NCI-H1930 (cell line): ENCODE measurements at places on chromosomes 5 and 9.

DNA sequence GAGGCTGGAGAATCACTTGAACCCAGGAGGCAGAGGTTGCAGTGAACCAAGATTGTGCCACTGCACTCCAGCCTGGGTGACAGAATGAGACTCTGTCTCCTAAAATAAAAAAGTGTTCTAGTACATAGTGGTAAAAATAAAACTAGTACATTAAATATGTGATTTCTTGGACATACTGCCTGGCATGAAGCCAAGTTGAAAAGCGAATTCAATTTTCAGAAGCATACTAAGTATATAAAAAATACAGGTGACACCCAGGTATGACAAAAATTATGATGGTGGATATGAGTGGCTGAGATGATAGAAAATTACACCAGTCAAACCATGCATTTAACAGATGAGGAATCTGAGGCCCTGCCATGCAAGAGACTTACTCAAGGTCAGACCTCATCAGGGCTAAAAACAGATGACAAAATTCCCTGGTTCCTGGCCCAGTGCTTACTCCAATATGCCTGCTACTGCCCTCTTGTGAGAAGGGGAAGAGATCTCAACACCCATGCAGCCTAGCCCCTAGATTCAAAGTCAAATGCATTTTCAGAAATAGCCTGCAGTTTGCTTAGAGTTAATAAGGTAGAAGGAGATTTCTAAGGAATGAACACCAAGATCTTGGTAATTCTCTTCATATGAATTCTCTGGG lies 46.6 kb upstream of the GNPDA1 start:
- DNase-seq: no peak

- DNase-seq: no peak
These were observed 6.3 kb downstream of the TMEM38B start for GRCh38 chr9:105700668-105701067.

DNA sequence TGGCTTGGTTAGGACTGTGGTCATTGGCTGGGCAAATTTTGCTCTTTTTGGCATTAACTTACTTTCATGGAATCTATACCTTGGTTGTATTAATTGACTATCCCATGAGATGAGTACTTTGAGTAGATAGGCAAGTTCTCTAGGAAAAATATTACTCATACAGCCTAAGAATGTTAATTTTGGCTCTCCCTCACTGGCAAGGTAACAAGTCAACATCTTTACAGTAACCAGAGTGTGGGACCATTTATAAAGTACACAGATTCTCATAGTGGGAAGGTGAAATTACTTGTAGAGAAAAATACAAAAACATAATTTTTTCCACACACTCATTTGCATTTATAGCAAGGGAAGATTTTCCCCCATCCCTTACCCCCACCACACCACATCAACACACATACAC lies 154.6 kb upstream of the ZNF608 start:
- DNase-seq: no peak

DNA sequence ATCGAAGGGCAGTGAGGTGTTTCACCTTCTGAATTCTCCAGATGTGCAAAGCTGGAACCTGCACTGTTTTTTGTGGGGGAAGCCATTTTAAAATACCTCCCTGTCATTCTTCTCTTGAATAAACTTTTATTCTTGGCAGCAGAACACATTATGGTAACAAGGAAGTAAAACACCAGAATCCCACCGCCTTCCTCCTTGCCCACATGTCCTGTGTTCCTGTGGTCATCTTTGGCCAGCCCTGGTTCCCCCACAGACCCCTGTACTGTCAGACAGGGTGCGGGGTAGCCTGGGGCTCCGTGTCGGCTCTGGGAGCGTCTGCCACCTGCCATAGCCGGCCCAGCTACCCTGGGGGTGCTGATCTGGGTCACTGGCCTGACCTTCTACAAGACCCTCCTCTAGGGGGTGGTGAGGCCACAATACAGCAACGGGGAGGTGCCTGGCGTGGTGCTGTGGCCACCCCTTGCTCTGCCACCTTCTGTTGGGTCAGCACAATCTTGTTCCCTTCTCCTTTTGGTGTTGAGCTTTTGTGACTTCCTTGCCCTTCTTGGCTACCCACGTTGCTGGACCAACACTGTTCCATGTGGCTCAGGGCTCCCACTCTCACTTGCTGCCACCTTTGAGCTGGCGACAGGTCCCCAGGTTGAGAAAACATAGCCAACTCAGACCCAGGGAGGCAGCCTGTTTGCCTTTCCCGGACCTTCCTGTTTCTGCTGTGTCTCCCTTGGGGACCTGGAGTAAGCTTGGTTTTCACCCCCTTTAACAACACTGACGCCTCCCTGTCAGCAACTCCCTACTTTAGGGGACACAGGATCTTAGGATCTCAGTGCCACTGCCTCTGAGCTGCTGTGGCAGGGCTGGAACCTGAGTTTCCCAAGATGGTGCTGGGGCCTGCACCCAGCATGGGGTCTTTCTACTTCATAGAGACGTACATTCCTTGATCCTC lies 4.8 kb downstream of the WNK2 start:
- no peak for DNase-seq

DNA sequence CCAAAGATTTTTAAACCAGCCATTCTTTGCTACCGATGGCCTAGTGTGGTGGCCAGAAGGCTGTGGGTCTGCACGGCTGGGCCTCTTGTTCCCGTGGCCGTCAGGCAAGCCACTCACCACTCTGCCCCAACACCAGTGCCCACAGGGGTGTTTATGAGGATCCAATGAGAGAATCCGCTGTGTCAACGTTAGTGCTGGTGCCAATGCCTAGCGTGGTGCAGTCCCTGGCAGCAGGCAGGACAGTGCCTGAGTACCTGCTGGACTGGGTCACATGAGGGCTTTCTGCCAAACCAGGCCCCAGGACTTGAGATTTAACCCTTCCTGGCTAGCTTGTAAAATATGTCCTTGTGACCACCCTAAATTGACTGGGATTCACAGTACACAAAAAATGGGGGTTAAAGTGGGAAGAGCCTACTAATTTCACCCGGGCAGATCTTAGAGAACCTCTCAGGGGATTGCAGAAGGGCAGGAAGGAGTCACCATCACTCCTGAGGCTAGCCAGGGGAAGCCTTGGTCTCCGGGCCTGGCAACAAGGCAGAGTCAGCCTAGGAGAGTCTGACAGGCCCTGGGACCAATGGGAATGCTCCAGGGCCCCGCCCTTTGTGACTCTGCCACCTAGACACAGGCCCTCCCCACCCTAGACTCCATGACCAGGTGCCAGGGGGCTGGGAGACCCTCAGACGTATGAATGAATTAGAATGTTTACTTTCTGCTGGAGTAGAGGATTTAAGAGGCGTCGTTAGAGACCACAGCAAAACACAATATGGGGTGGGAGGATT lies 63.2 kb upstream of the FSTL4 start:
- DNase-seq: no peak

GRCh38 chr5:117942861-117943519 lies 1045.4 kb downstream of the DTWD2 start:
- DNase-seq: no peak

- no peak for DNase-seq
These were observed 207.0 kb downstream of the AOPEP start for GRCh38 chr9:94933511-94933828.

DNA sequence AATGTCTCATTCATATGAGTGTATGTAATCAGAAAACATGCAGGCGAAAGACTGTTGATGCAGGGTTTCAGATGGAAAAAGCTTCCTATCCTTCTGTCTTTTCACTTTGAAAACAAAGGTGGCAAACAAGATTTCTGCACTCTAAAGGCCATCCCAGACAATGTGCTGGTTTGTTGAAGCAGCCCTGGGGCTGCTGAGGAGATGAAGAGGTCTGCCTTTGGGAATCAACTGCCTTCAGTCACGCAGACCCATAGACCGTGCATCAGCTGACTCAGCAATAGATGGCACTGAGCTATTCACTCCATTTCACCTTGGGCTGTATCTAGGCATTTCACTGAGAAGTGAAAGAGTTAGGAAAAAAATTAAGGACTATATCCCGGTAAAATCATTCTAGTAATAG lies 60.5 kb upstream of the C5orf46 start:
- no peak for DNase-seq

- no peak for DNase-seq
These were observed 169.4 kb downstream of the TRPM3 start for GRCh38 chr9:70951749-70952727.

DNA sequence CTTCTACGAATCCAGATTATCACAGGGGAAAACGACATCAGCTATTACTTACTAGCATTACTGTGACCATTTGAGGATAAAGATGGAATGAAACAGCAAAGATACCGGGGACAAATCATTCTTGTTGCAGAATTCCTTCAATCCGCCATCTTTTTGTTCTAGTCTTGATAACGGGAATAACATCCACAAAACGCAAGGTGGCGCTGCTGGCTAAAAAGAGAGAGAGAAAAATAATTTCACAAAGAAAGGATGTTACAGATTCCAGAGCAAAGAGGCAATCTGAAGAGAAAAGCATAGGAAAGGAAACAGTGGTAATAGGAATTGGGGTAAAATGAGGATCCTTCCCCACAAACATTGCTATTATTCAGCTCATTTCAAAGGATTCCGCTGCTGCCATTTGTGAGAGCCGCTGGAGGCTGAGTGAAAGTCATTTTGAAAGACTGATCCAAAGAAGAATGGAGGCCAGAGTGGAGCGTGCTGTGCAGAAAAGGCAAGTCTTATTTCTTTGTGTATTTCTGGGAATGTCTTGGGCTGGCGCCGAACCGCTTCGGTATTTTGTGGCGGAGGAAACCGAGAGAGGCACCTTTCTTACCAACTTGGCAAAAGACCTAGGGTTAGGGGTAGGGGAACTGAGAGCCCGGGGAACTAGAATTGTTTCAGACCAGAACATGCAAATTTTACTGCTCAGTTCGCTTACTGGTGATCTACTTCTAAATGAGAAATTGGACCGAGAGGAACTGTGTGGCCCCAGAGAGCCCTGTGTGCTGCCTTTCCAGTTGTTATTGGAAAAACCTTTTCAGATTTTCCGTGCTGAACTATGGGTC lies at the start of gene PCDHB7:
PCDHB7 (plus strand) TSS at position 264 of the 824 bp plus-strand sequence; CDS start at position 456, 192 bp downstream.
- DNase-seq: no peak

- DNase-seq: no peak
These were observed 18.4 kb upstream of the SPINK4 start for GRCh38 chr9:33221568-33221884.

DNA sequence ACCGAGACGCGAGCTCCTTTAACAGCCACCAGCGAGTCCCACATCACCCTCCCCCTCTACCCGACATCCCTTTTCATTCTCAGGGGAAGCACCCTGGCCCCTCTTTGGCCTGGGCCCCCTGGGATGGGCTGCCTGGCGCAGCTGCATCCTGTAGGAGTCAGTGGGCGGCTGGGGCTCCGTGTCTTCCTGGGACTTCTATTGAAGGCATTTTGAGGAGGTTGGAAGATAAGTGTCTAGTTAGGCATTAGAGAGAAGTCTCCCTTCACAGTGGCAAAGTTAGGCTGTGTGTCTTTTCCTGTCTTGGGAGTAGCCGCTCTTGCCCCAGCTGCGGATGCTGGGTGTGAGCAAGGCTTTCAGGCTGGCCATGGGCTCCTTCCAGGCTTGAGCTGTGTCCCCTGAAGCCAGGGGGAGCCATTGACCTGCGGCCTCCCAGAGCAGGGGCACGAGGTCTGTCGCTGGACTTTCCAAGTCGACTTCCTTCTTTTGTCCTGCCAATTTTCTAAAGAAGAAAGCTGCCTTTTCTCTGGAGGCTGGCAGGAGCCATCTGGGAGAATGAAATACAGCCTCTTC lies 18.6 kb upstream of the NKD2 start:
- DNase-seq: no peak

GRCh38 chr5:8773046-8773615 lies 772.7 kb downstream of the SEMA5A start:
- no peak for DNase-seq

GRCh38 chr5:139390639-139391569 lies 1.2 kb upstream of the MZB1 start:
- no peak for DNase-seq
